T-cell (primary cell): ENCODE measurements at places on chromosomes 6 and 20. TPM values are rescaled to one million over a fixed set of nuclear protein-coding genes. Genes with fewer than 3 reads are reported as not detected.

GRCh38 chr20:48731536-48731935, 96.3 kb downstream of the PREX1 start:
- DNase-seq: no peak

GRCh38 chr6:33616113-33616512, 5.0 kb upstream of the ITPR3 start:
- DNase-seq: no peak

- no peak for DNase-seq
Measured at GRCh38 chr6:116018976-116019375, 41.7 kb downstream of the FRK start.

DNA sequence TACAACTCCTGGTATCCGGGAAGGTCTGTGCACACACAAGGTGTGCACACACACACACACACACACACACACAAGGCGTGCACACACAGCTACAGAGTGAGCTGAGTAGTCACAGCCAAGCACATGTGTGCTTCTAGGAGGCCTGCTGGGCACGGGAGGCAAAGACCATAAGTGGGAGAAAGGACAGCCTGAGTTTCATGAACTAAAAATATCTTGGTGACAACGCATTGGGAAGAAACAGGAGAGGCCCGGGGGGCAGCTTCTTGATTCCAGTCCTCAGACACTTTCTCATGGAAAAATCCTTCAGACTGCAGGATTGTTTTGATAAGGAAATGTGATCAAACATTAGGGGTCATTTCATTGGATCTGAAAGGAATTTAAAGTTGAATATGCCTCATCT, 2.6 kb downstream of the TRAF3IP2 start:
- DNase-seq: no peak

- no peak for DNase-seq
Measured at GRCh38 chr6:44253307-44254101, 3.8 kb downstream of the SLC35B2 start.

- no peak for DNase-seq
Measured at GRCh38 chr20:48898210-48898609, 23.3 kb upstream of the ARFGEF2 start.

- DNase-seq: no peak
Measured at GRCh38 chr20:37315452-37316110, 26.1 kb downstream of the MANBAL start.

GRCh38 chr20:41161886-41162285, 24.5 kb downstream of the PLCG1 start:
- DNase-seq: no peak

DNA sequence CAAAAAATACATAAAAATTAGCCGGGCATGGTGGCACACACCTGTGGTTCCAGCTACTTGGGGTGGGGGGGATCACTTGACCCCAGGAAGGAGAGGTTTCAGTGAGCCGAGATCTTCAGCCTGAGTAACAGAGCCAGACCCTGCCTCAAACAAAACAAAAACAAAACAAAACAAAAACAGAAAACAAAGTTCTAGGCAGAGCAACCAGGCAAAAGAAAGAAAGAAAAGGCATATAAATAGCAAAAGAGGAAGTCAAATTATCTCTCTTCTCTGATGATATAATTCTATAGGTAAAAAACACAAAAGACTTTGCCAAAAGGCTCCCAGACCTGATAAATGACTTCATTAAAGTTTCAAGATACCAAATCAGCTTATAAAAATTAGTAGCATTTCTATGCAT, 446.9 kb downstream of the HAO1 start:
- no peak for DNase-seq

DNA sequence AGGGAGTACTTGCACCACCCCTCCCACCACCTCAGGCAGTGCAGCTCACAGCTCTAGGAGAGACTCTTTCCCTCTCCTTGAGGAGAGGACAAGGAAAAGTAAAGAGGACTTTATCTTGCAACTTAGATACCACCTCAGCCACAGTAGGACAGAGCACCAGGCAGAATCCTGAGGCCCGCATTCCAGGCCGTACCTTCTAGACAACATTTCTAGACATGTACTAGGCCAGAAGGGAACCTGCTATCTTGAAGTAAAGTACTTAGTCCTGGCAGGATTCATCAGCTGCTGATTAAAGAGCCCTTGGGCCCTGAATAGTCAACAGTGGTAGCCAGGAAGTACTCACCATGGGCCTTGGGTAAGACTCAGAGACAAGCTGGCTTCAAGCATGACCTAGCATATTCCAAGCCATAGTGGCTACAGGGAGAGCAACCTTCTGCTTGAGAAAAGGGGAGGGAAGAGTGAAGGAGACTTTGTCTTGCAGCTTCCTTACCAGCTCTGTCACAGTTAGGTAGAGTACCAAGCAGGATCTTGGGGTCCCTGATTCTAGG, 384.4 kb upstream of the RNF217 start:
- DNase-seq: no peak

DNA sequence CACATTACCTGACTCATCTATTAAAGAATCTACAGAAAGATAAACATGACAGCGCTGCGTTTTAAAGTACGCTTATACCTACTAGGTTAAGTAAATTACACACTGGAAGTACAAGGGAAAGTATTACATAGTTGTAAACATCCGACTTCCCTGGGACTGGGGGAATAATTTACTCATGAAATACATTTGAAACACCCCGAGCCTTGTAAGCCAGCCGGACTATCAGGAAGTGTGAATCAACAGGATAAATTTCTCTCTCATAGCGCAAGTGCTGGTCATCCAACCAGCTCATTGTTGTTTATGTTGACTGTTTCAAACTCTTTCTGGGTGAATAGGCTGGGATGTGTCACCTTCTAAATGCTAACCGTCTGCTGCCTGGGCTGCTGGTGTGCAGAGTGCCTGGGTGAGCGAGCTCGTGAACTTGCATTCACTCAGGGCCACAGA, 4.9 kb downstream of the BMP6 start:
- DNase-seq: no peak

GRCh38 chr6:158475344-158476302, 84.3 kb upstream of the TMEM181 start:
- DNase-seq: no peak

- no peak for DNase-seq
Measured at GRCh38 chr6:117711369-117711768, 36.1 kb downstream of the NUS1 start.

DNA sequence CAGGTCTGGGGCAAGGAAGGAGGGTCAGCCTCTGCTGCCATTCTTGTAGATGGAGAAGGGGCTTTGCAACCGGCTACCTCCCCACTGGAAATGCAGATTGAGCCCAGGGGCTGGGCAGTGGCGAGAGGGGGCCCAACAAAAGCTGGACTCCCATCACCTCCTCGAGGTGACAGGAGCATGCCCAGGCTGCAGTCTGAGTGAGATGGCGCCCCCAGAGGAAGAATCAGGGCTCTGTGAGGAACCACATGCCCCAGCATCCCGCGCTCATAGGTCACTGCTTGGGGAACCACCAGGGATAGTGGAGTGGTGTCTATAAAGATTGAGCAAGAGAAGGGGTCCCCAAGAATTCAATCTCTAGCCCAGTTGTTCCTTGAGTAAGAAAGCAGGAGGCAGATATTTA, 31.6 kb upstream of the NEDD9 start:
- no peak for DNase-seq

DNA sequence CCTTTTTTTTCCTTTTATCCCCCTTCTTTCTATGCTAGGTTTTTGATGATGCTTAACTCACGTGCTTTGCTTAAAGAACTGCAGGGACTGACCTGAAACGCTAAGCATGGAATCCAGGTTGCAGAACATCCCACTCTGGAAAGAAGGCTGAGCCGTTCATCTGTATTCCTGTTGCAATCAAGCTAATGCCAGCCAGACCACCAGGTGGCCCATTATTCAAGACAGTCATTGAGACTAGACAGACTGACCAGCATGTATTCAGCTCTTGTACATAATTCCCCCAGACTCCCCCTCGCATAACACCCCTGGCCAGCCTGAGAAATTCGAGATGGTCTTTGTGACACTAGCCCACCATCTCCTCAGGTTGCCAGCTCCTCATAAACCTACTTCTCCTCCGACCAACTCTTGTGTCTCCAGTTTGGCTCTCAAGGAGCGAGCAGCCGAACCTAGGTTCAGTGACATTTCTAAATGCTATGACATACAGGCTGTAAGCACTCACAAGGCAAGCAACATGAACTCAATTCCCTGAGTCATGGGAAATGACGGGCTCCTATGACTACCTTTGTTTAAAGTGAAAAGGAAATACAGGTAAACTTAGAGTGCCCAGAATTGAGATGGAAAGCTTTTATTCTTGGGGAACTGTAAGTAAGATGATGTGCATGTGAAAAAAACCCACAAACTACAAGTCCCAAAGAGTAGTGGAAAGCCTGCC, 309.3 kb upstream of the CDYL start:
- DNase-seq: no peak

DNA sequence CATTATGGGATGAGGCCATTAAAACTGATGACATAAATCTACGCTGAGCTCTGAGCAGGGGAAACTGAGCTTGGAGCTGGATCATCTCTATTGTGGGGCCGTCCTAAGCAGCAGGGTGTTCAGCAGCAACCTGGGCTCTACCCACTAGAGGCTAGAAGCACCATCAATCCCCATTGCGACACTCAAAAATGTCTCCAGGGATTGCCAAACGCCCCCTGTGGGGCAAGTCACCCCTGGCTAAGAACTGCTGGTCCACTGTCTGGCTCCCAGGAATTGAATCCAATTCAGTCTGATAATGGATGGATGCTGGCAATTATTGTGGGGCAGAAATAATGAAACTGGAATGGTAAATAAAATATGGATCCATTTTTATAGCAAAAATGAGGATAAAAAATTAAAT, 38.2 kb downstream of the PMEPA1 start:
- no peak for DNase-seq

DNA sequence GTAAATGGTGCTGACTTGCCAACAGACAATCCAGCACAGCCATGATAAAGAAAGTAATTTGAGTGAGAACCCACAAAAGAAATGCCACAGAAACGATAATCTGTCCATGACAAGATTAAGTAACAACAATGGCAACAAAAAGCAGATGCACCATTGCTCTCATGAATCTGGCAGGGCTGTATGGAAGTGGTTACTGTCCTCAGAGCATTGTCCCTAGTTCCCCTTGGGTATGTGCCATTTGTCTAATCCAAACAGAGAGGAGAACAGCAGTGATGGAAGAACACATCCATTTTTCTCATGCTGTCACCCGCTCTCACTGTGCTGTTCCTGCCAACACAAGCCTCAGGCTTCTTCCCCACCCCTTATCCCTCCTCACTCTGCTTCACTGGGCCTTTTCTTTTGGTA, 65.8 kb downstream of the REV3L start:
- no peak for DNase-seq

- no peak for DNase-seq
Measured at GRCh38 chr6:17771609-17772008, 64.9 kb upstream of the NUP153 start.

DNA sequence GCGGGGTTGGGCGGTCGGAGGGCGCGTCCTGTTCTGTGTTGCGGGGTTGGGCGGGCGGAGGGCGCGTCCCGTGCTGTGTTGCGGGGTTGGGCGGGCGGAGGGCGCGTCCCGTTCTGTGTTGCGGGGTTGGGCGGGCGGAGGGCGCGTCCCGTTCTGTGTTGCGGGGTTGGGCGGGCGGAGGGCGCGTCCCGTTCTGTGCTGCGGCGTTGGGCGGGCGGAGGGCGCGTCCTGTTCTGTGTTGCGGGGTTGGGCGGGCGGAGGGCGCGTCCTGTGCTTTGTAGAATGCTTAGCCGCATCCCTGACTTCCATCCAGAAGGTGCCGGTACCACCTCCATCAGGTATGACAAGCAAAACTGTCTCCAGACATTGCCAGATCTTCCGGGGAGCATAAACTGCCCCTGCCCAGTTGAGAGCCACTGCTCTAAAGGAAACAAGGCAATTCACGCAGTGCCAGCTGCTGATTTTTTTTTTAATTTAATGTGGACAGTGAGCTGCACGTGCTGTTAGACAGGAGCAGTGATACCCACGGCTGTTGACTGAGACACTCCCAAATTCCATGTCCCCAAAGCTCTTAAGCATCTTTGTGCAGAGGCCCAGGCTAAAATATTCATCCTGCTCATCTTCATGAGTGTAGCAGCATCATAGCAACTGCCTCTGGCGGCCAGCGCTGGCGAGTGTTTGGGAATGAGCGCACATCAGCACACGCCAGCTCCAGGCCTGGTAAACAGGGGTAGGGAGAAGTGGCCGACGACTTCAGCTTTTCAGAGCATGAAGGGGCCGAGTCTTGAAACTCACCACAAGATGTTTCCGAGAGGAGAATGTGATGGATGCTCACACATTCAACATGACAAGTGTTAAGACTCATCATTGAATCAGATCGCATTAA, 284.4 kb upstream of the CDH4 start:
- DNase-seq: no peak

DNA sequence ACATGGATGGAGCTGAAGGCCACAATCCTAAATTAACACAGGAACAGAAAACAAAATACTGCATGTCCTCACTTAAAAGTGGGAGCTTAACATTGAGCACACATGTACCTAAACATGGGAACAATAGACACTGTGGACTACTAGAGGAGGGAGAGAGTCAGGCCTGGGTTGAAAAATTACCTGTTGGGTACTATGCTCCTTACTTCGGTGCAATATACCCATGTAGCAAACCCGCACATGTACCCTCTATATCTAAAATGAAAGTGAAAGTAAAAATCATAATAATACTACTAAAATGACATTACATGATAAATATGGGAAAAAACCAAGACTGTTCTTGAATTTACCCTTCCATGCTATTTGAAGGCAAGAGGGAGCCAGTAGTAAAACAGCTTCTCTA, 1273.8 kb upstream of the ADGRB3 start:
- no peak for DNase-seq

GRCh38 chr6:148799647-148800046, 52.8 kb downstream of the UST start:
- no peak for DNase-seq

DNA sequence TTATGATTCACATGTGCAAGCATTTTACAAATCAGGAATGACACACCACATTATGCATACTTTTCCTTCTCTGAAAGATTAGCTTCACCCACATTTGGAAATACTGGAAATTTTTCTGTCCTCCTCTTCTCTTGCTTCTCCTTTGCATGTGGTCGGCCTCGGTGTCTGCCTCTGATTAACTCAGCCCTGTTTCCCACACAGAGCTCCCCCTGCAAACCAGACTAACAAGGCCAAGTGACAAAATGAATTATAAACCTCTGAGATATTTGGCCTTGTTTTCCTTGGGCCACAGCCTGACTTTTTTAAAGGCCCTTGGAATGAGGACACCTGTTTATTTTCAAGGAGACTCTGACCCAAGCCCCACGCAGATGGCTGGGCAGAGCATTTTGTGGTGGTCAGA, 9.0 kb upstream of the CCN6 start:
- DNase-seq: no peak

- no peak for DNase-seq
Measured at GRCh38 chr6:158545043-158545966, 14.6 kb upstream of the TMEM181 start.

Gene RPS10
- total RNA-seq: 2,512 TPM

Gene SOX4
- 2.1 TPM for total RNA-seq

Gene RUNX2
- 24.5 TPM for total RNA-seq

Gene HELZ2
- 73.0 TPM for total RNA-seq

Gene TFAP2C
- total RNA-seq: 0.16 TPM

Gene OPN5
- total RNA-seq: not detected

Gene SYNE1
- total RNA-seq: 180 TPM

Gene WFDC2
- not detected for total RNA-seq

Gene PEX6
- 20.5 TPM for total RNA-seq
